H9 (cell line): ENCODE measurements at places on chromosomes 13 and 19. TPM values are rescaled to one million over a fixed set of nuclear protein-coding genes. Genes with fewer than 3 reads are reported as not detected.

GRCh38 chr13:92143766-92144165, 745.3 kb downstream of the GPC5 start:
- no peak for DNase-seq

- no peak for DNase-seq
Observed at GRCh38 chr13:65868884-65869283, 1361.3 kb downstream of the PCDH9 start.

- peak; percentile 35 for DNase-seq
Observed at GRCh38 chr13:75161804-75162203, 320.2 kb downstream of the TBC1D4 start.

TNNI3 gene
- total RNA-seq = 36.9 and 41.0 TPM in 2 replicates

DNA sequence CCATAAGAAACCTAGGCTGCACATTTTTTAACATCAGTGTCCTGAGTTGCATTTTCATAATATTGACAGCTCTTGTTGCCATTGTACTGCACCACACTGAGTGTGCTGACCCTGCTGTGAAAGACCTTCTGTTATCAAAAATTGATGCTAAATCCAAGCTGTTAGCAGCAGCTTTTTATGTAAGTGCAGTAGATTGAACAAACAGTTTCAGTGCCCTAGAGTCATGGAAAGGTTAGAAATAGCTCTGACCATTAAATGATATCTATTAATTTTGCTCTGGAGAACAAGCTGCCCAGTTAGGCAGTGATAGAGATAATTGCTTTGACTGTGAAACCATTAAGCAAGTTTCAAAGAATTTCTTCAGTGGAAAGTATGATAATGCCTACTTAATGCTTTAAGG, 1289.2 kb upstream of the PCDH20 start:
- no peak for DNase-seq

IFNL3 gene
- not detected in 2 replicates for total RNA-seq

FFAR3 gene
- not detected in 2 replicates for total RNA-seq
